NAMALWA (cell line): ENCODE measurements at places on chromosomes 5 and 9.

DNA sequence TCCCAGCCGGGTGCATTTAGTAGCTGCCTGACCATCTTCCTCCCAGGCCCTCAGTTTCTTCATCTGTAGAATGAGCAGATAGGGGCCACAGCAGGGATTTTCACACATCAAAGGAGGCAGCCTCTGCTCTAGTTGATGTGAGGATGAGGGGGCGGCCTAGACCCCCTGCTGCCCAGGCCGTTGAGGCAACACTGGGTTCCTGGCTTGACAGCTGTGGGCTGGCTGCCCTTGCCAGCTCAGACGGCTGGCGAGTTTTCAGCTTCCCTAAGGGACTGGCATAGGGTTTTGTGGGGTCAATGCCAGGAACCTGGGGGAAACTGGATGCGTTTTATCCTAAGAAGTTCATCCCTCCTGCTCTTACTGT is 49.6 kb downstream of the NDST1 start:
- DNase-seq: no peak

GRCh38 chr5:177107159-177107558 is 20.4 kb downstream of the FGFR4 start:
- DNase-seq: no peak

DNA sequence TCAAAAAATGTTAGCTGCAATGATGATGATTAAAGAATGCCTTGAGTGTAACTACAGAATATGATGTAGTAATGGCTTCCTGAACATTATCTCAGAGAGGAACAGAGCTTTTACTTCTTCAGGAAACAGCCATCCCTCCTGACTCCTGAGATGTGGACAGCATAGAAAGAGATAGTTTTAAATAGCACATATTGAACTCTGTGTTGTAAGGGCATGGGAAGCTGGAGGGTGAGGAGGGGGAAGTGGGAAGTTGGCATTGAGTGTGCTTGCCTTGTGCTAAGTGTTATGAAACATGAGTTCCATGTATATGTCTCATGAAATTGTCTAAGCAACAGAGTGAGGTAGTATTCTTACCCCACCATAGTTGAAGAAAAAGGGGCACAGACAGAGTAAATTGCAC is 161.5 kb upstream of the SLC28A3 start:
- DNase-seq: no peak

- peak; percentile 41 for DNase-seq
Observed at GRCh38 chr5:125411744-125412560, 665.5 kb upstream of the ZNF608 start.

GRCh38 chr5:56845277-56845676 is 29.9 kb downstream of the MAP3K1 start:
- no peak for DNase-seq

GRCh38 chr9:34343605-34344004 is 14.2 kb downstream of the NUDT2 start:
- no peak for DNase-seq

DNA sequence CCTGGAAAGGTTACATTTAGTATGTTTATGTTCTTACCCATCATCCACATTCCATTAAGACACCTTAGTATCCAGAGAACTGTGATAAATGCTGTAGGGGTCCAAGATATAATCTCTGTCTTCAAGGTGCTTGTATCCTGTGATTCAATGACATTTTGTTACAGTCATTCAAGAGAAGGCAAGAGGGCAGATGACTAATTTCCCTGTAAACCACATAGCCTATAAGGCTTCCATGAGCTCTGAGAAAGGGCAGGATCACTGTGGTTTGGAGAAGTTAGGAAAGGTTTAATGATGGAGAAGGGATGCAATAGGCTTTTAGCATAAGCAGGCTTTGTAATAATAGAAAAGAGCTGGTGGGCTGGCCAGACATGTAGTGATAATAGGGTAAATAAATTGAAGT is 40.0 kb downstream of the PAPPA start:
- no peak for DNase-seq

- DNase-seq: no peak
Observed at GRCh38 chr5:14406554-14406849, 175.1 kb upstream of the OTULINL start.

- no peak for DNase-seq
Observed at GRCh38 chr5:95925939-95926338, 35.7 kb downstream of the ELL2 start.

DNA sequence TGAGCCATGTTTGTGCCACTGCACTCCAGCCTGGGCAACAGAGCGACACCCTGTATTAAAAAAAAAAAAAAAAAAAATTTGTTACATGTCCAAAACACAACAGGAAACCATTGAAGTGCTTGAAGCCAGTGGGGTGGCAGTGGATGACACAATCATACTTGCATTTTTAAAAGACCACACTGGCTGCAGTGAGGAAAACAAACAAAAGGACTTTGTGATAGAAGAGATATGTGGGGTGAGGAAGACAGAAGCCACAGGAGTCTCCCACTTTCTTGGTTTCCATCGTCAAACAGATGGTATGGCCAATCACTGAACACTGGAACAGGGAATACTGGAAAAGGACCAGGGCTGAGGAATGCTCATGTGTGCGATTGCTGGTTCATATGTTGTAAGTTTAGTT is 20.9 kb upstream of the COMMD10 start:
- DNase-seq: no peak

- no peak for DNase-seq
Observed at GRCh38 chr9:3337515-3338225, 188.1 kb downstream of the RFX3 start.

DNA sequence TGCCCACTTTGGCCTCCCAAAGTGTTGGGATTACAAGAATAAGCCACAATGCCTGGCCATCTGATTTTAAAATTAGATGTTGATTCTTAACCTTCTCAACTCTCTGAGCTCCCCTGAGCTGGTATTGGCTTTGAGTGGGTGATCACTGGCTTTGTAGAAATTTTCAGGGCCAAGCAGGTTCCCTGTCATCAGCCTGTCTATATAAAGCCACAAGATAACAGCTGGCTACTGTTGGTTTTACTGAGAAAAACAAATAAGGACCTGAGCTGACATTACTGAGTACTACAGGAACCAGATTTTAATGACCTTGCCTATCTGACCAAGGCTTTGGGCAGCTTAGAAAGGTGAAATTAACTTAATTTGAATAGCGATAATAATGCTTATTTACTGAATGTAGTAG is 153.6 kb downstream of the MSX2 start:
- no peak for DNase-seq

DNA sequence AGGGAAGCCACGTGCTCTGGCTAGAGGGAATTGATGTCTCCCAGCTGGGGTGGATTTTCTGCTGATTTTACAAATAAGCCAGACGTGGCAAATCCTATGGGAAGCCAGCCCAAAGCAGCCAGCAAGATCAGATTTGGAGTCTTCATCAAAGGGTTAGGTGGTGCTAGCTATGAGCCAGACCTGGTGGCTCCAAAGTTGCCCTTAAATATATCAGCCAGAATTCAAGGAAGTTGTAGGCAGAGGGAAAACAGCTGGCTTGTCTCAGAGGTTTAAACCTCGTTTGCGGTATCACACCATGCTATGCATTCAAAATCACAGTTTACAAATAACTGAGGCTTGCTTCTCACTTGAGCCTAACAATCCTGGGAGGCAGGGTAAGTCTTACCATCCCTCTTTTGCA is 313.2 kb downstream of the MLLT3 start:
- DNase-seq: no peak

DNA sequence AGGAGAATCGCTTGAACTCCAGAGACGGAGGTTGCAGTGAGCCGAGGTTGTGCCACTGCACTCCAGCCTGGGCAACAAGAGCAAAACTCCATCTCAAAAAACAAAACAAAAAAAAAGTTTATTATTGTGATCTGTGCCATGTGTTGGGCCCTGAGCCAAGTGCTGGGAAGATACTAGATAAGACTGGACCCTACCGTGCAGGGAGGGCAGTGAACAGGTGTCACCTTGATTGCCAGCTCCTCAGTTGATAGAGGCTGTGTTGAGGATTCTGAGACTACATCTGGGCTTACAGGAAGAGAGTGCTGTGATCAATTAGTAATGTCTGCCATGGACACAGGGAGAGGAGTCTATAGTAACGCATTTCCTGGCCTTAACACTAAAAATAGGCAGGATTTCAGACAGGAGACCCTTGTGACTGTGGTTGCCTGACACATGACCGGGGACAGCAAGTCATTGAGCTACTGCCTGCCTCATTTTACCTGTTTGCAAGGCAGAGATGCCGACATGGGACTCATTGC is 201.5 kb downstream of the C9orf50 start:
- DNase-seq: no peak

- DNase-seq: no peak
Observed at GRCh38 chr5:153972240-153972639, 66.5 kb downstream of the FAM114A2 start.

GRCh38 chr9:20989923-20990341 is 41.5 kb downstream of the HACD4 start:
- no peak for DNase-seq

DNA sequence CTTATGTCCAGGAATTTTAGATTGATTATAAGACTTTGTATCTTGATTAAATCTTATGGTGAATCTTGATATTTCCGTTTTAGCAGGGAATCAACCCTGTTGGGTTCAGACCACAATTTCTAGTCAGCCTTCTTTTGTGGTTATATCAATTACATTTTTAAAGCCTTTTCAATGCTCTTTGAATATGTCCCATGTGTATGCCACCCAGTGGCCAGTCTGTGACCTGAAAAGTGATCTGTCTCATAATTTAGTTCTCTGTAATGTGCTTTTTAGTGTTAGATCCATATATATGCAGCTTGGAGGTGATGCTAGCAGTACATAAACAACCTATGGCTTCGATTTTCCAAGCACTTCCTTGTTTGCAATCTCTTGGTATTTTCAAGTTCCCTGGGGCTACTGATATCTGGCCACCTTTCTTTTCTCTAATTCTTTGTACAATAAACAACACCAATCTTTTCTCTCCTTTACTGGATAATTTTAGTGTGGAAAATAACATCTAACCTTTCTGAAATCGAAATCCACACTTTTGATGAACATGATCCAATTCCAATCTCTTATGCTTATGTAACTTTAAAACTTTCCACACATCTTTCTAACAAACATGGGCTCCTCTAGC is 28.8 kb downstream of the PDE8B start:
- peak; percentile 57 for DNase-seq

DNA sequence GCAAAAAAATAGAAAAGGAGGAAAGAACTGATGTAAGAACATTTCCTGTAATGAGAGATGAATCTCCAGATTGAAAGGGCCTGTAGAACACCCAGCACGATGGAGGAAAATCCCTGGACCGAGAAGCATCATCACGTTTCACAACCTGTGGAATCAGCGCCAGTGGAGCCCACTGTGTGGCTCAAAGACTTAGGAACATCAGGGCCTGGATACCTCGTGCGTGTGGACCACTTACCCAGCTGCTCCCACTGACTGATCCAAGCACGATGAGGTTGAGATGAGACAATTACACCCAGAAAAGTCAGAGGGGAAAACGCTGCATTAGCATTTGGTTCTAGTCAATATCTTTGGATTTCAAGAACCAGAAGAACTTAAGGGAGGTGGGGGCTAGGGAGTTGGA is 224.6 kb downstream of the SYK start:
- DNase-seq: no peak

GRCh38 chr9:94140791-94141790 is 56.8 kb downstream of the PTPDC1 start:
- no peak for DNase-seq

DNA sequence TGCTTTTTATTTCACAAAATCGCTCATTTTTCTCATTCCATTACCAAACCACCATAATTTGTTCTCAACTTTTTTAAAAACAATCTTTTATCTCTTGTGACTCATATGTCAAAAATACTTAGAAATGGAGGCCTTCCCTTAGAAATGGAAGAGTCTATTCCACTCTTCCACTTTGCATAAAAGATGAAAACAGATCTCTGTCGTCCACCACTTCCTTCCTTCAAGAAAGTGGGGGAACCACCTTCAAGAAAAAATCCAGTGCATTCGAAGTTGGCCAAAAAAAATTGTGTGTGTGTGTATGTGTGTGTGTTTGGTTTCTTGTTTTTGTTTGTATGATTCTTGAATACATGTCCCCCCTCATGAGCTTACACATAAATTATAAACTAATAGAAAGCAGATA is 628.8 kb upstream of the DMAC1 start:
- DNase-seq: no peak

GRCh38 chr5:178086266-178086665 is 27.1 kb upstream of the N4BP3 start:
- no peak for DNase-seq

- DNase-seq: peak; percentile 95
Observed at GRCh38 chr9:131656356-131657036, 83.4 kb downstream of the RAPGEF1 start.

- no peak for DNase-seq
Observed at GRCh38 chr9:88259001-88259400, 120.7 kb upstream of the SPATA31C2 start.

GRCh38 chr9:122226142-122226757 is 2.5 kb downstream of the LHX6 start:
- DNase-seq: no peak

DNA sequence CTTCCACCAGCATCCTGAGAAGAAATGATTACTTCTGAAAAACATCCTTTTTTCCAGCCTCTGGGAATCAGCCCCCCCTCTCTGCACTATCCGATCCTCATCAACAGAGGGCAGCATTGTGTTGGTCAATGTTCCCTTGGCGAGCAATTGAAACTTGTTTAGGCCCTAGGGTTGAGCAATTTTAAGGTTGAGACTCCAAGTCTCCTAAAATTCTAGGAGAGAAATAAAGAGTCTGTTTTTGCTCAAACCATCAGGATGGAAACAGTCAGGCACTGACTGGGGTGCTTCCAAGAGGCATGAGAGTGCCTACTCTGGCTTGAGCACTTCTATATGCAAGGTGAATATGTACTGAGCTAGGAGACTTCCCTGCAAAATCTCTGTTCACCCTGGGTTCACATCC is 12.4 kb upstream of the CYFIP2 start:
- DNase-seq: peak; percentile 64

DNA sequence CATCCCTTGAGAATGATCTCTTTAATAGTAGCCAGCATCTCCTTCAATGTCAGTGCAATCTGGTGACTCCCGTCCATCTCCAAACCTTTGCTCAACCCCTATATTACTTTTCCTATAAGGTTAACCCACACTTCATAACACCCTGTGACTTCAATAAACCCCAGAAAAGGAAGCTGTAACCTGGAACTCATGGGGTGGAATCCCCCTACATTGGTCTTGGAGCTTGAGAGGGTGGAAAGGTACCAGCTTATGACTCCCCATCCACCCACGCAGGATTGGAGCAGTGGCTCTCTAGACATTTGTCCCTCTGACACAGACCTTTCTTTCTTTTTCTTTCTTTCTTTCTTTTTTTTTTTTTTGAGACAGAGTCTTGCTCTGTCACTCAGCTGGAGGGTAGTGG is 54.7 kb upstream of the ZFR start:
- DNase-seq: no peak

GRCh38 chr5:6910950-6911349 is 197.7 kb downstream of the TENT4A start:
- DNase-seq: no peak

GRCh38 chr9:127197861-127198430 is 66.6 kb upstream of the GARNL3 start:
- DNase-seq: no peak

DNA sequence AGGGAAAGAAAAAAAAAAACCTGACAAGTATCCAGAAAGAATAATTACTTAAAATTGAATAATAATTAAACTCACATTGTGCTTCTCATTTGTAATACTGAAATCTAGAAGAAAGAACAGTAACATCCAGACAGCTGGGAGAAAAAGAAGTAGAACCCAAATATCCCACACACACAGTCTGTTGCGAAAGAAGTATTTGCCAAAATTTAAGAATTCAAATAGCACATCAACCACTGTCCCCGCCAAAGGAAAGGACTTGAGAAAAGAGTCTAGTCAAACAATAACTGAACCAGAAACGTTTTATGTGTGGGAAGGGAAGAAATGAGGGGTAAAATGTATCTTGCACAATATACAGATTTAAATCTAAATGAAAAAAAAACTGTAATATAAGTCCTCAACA is 202.8 kb downstream of the MLLT3 start:
- DNase-seq: no peak

- DNase-seq: no peak
Observed at GRCh38 chr5:178545176-178545575, 45.0 kb downstream of the COL23A1 start.
